Osteoblast (primary cell): ENCODE measurements at places on chromosomes 4 and X. TPM values are rescaled to one million over a fixed set of nuclear protein-coding genes. Genes with fewer than 3 reads are reported as not detected.

F9 gene
- not detected in 2 replicates for total RNA-seq

DNA sequence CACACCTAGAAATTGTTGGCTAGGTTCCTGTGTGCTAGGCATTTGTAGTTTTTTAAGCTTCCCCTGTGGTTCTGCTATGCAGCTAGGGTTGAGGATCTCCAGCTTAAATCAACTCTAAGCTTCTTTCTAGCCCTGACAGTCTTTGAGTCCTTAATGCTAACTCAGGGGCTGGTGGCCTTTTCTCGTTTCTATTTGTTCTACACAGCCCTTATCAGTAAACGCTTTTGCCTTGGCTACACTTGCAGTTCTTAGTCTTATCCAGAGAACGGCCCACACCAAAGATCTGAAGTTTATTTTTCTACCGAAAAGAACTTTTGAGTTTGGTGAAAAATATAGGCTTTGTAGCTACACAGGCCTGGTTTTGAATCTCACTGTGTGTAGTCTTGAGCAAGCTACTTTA lies 212.0 kb downstream of the DHX15 start:
- no peak overlapping the region for H3K4me3 ChIP-seq
- no peaks in the 10 kb centered on the region for H3K27me3 ChIP-seq
- H3K27ac ChIP-seq = no peak overlapping the region
- H3K36me3 ChIP-seq = no peaks in the 10 kb centered on the region
- DNase-seq = no peak
- no peaks in the 10 kb centered on the region for H3K4me1 ChIP-seq

DNA sequence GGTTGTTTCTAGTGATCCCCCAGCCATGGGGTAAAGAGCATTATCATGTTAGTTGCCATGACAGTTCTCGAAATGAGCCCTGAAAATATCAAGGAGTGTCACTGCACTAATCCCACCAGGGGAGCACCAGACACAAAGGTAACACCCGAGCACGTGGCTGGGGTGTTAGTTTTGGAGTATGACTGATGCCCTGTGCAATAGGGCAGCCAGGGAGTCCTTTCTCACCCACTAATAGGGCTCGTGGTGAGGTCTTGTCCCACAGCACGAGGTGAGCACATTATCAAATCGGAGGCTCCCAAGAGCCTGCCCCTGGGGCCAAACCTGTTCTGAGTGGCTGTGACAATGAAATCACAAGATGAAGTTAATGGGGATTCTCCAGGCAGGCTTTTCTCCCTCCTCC lies 9.6 kb downstream of the MAMLD1 start:
- no peaks in the 10 kb centered on the region for H3K27me3 ChIP-seq
- no peak for DNase-seq
- H3K4me3 ChIP-seq = no peak overlapping the region
- H3K4me1 ChIP-seq = no peaks in the 10 kb centered on the region

- peaks cover 11% of the 10 kb centered on the region for H3K4me1 ChIP-seq
- H3K27me3 ChIP-seq = no peaks in the 10 kb centered on the region
- no peaks in the 10 kb centered on the region for H3K36me3 ChIP-seq
- H3K27ac ChIP-seq = no peak overlapping the region
- no peak for DNase-seq
- no peak overlapping the region for H3K4me3 ChIP-seq
These were observed 42.4 kb downstream of the RAI2 start for GRCh38 chrX:17818726-17819125.

ZCCHC4 gene
- 13.0 and 13.4 TPM in 2 replicates for total RNA-seq

GRCh38 chrX:12329476-12329875 lies 191.2 kb downstream of the FRMPD4 start:
- DNase-seq = no peak
- H3K4me3 ChIP-seq = no peak overlapping the region
- no peak overlapping the region for H3K27ac ChIP-seq
- no peaks in the 10 kb centered on the region for H3K36me3 ChIP-seq
- H3K27me3 ChIP-seq = no peaks in the 10 kb centered on the region

CDS1 gene
- under 0.01 and 0.29 TPM in 2 replicates for total RNA-seq

DNA sequence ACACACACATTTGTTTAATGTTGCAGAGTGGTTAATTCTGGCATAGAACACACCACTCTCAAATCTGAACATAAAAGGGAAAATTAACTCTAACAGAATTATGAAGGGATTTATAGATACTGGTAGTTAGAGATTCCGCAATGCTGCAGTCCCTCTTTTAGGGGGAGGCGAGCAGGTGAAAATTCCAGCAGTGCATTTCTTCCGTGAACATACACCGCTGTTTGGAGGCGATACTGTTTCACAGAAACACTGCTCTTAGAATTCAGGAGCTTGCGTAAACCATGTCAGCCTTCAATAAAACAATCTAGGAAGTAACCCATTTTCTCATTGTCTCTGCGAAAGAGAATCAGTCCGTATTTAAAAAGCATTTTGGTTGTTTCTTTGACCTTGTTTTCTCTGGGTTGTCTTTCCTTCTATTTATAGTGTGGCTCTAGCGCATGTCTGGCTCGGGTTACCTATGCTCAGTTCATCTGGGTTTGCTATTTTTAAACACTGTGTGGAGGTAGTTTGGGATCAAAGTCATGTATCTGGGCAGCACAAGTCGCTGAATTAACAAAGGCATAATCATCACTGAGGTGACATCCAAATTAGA lies 90.4 kb downstream of the GPAT3 start:
- no peak overlapping the region for H3K4me3 ChIP-seq
- no peak overlapping the region for H3K27ac ChIP-seq
- no peak for DNase-seq
- peaks cover 10% of the 10 kb centered on the region for H3K27me3 ChIP-seq

CENPVL2 gene
- total RNA-seq = not detected in 2 replicates

GRCh38 chrX:56397636-56398035 lies 165.5 kb downstream of the KLF8 start:
- H3K27ac ChIP-seq = no peak overlapping the region
- H3K36me3 ChIP-seq = no peaks in the 10 kb centered on the region
- no peak for DNase-seq
- no peaks in the 10 kb centered on the region for H3K27me3 ChIP-seq
- H3K4me3 ChIP-seq = no peak overlapping the region

KCTD8 gene
- not detected in 2 replicates for total RNA-seq

DNA sequence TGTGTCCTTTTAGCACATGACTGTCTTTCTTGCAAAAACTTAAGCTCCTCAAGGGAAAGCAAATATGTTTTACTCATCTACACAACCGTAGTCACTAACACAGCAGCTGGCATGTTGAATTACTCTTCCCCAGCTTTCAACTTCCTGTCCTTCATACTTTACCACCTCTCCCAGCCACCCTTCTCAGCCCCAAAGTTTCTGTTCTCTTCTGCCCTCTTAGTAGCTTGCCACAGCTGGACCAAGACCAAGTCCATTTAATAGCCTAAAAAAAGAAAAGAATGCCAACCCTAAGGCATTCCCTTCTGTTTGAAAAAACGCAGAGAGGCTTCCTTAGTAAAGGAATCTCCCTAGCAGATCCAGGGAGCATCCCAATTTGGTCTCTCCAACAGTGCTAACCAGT lies 36.8 kb downstream of the SRPX2 start:
- peaks cover 5% of the 10 kb centered on the region for H3K36me3 ChIP-seq
- H3K4me3 ChIP-seq = no peak overlapping the region
- peaks cover 21% of the 10 kb centered on the region for H3K4me1 ChIP-seq
- H3K27me3 ChIP-seq = no peaks in the 10 kb centered on the region
- H3K27ac ChIP-seq = no peak overlapping the region

DNA sequence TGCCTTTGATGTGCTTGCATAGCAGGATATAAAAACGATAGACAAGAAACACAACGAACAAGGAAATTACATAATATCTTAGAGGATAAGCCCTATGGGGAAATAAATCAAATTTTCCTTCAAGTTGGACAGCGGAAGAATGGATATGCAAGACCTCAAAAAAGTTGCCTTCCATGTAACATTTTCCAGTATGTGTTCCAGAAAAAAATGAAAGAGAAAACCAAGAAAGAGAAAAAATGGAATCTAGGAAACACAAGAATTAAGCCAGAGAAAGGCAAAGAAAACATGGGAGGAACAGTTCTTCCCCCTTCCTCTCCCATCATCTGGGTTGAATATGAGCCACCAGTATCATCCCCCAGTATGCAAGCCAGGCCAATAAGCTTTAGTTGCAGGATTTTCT lies 34.6 kb upstream of the MID1 start:
- no peaks in the 10 kb centered on the region for H3K36me3 ChIP-seq
- no peaks in the 10 kb centered on the region for H3K27me3 ChIP-seq
- no peak overlapping the region for H3K4me3 ChIP-seq
- H3K4me1 ChIP-seq = no peaks in the 10 kb centered on the region
- H3K27ac ChIP-seq = no peak overlapping the region

GRCh38 chr4:127047930-127048329 lies 584.8 kb upstream of the INTU start:
- peaks cover 4% of the 10 kb centered on the region for H3K4me1 ChIP-seq
- H3K4me3 ChIP-seq = no peak overlapping the region
- no peak overlapping the region for H3K27ac ChIP-seq
- H3K27me3 ChIP-seq = no peaks in the 10 kb centered on the region
- DNase-seq = no peak

DNA sequence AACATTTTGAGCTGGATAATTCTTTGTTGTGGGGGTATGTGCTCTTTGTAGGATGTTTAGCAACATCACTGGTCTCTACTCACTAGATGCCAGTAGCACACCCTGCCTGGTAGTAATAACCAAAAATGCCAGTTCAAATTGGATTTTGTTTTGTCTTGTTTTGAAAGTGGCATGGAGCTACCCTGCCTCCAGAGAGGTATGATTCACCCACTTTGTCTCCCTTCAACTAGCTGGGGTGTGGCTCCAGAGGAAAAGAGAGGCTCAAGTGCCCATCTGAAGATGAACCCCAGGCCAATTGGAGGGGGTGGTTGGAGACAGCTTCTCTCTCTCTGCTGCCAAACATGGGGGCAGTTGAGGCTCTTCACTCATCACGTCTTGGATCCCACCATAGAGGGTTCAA lies 34.5 kb downstream of the NIPAL1 start:
- H3K36me3 ChIP-seq = no peaks in the 10 kb centered on the region
- H3K27ac ChIP-seq = no peak overlapping the region
- H3K27me3 ChIP-seq = peaks cover 12% of the 10 kb centered on the region
- no peak for DNase-seq
- no peak overlapping the region for H3K4me3 ChIP-seq

GRCh38 chrX:55340896-55341433 lies 76.2 kb upstream of the PAGE3 start:
- no peak for DNase-seq
- H3K4me1 ChIP-seq = no peaks in the 10 kb centered on the region
- no peak overlapping the region for H3K4me3 ChIP-seq
- H3K27me3 ChIP-seq = no peaks in the 10 kb centered on the region
- H3K27ac ChIP-seq = no peak overlapping the region
